ENCODE measurements at places on chromosomes 5 and 9. TPM values are rescaled to one million over a fixed set of nuclear protein-coding genes. Genes with fewer than 3 reads are reported as not detected.

GRCh38 chr5:4230471-4230785 lies 634.8 kb downstream of the IRX1 start:
- DNase-seq, result no peak

DNA sequence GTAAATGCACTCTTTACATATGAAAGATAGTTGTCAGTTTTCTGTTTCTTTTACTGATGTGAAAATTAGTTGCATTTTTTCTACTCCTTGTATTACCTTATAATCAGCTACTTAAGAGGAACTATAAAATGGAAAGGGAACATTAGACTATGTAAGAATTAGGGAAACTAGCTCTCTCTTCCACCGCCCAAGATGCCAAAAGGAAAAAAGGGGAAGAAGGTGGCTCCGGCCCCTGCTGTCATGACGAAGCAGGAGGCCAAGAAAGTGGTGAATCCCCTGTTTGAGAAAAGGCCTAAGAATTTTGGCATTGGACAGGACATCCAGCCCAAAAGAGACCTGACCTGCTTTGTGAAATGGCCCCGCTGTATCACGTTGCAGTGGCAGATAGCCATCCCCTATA lies 15.2 kb upstream of the HOMER1 start:
- no peak for DNase-seq

GRCh38 chr9:20553558-20554149 lies 68.6 kb downstream of the MLLT3 start:
- DNase-seq, result no peak

DNA sequence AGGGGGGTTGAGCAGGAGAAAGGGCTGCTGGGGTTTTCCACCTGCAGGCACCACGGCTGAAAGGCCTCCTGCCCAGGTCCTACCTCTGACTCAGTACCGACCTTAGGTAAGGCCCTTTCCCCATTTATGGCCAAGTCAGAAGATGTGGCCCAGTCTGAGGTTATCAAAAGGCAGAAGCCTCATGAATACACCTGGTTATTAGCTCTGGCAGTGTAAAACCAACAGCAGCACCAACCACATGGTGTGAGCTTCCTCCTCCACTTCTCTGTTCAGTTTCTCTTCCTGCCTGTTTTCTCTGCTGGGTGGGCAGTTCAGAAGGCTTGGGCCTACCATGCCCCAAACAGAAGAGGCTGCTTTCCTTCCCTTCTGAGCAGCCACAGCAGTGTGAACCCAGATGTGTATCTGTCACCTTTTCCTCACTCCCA lies 86.9 kb downstream of the UGCG start:
- no peak for DNase-seq

ANKRD18B gene
- total RNA-seq, result 0.33 TPM
